Suppressor macrophage treated with lipopolysaccharide for 1 hour (primary cell): ENCODE measurements at places on chromosomes 1 and 21.

DNA sequence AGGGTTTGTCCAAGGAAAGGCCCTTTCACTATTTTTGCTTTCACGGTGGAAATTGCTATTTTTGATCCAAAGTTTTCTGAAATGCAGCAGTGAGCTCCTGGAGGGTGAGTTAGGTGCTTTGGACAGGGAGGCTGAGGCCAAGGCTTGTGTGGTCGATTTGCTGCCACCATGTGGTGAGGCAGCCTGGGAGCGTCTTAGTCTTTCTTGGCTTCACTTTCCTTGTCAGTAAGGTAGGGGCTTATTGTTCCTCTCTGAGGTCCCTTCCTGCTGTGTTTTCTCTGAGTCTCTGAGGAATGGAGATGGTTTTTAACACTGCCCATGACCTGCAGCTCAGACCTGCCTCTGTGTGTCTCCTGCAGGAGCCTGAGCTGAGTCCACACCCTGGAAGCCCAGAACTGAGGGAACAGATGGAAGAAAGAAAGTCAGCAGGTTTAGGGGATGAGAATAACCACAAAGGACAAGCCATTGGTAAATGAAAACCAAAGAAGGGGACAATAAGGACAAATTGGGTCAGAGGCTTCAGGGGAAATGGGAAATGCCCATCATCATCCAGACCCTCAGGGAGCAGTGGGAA is 20.1 kb upstream of the S100A10 start:
- DNase-seq: peak; percentile 72

DNA sequence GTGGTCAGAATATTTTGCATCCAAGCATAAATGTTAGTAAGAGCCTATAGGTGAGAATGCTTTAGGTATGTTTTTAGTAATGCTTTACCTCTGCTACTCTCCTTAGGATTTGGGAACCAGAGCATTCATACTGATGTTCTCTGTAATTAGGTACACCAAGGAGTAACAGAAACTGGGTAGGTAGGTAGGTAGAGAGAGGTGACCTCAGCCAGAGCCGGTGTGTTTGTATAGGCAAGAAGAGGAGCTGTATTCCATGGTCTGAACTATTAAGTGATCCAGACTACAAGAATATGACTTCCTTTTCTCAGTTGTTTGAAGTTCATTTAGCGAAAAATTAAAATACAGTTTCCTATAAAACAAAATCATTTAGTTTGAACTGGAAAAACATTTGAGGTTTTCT is 108.5 kb downstream of the SDCCAG8 start:
- DNase-seq: no peak

GRCh38 chr1:66468722-66469121 is 65.2 kb upstream of the SGIP1 start:
- no peak for DNase-seq

DNA sequence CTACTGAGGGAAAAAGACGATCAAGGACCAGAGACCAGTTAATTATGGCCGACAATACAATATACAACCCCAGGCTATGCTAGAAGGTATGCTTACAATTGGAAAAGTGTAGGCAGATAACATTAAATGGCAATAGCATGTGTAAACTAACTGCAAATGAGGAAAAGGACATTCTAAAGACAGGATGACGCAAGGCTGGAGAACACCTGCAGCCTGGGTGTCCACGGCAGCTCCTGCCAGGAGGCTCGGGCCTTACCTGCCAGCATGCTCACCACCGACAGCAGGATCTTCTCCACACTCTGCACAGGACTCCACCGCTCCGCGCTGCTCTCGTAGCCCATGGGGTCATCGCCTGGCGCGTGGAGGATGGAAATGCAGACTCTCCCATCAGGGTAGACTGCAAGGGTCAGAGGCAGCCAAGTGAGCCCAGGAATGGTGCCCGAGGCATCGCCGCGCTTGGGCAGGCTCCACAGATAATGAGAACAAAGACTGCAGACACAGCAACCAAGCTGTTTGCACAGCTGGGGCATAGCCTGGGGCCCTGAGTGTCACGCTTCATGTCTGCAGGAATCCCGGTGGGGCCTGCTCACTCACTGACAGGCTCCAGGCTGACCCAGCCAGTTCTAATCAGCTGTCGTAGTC is 28.2 kb downstream of the UBE2G2 start:
- no peak for DNase-seq

- DNase-seq: no peak
These were observed 42.9 kb downstream of the CRYAA start for GRCh38 chr21:43211760-43212115.

DNA sequence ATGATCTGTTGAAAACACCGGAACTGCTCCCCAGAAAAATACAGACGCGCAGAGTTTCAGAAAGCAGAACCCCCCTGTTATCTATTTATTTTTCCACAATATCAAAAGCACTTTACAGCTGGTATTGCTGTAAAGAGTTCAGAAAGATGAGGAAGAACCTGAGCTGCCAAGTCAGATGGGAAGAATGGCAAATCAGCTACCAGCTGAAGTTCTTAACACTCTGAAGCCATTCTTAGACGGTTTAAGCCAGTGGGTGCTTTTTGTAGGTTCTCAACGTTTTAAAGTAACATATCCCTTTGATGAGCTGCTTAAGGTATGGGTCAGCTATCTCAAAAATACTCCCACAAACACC is 714 bp upstream of the AKIRIN1 start:
- peak; percentile 21 for DNase-seq

- no peak for DNase-seq
These were observed 82.3 kb downstream of the SSBP3 start for GRCh38 chr1:54323921-54324250.

DNA sequence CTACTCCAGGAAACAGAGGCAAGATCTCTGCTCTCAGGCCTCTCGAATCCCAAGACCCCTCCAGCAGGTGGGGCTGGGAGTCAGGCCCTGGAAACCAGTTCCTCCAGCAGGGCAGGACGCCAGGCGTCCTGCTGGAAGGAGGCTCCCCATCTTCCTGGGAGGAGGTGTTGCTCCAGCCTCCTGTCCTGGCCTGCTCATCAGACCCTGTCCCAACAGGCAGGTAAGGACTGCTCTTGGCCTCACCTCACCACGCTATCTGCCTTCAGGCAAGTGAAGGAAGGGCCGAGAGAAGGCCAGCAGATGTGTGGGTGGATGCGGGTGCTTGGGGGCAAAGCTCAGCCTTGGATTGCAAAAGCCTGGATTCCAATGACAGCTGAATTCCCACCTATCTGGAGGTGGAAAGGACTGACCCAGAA is 82.9 kb downstream of the SSBP3 start:
- DNase-seq: no peak

GRCh38 chr1:60055336-60055735 is 18.2 kb downstream of the C1orf87 start:
- no peak for DNase-seq

DNA sequence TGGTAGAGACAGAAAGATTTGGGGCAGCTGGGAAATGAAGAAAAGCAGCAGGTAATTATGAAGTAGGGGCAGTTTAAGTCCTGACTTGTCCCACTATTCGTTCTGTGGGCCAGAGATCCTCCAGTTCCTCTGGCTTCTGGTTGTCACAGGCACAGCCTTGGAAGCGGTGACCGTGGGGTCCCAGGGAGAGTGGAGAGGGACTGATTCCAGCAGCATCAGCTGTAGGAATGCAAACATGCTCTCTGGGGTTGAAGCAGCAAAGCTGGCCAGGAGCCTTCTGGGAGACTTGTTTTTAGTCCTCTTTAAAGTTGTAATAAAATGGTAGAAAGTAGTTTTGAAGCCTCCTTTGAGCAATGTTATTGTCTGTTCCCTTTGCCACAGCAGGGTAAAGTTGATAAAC is 488.0 kb downstream of the LMO4 start:
- no peak for DNase-seq

- DNase-seq: no peak
These were observed 100.8 kb downstream of the DMRTB1 start for GRCh38 chr1:53559854-53560580.

- DNase-seq: peak; percentile 18
These were observed 27.1 kb upstream of the VTCN1 start for GRCh38 chr1:117237726-117238381.

DNA sequence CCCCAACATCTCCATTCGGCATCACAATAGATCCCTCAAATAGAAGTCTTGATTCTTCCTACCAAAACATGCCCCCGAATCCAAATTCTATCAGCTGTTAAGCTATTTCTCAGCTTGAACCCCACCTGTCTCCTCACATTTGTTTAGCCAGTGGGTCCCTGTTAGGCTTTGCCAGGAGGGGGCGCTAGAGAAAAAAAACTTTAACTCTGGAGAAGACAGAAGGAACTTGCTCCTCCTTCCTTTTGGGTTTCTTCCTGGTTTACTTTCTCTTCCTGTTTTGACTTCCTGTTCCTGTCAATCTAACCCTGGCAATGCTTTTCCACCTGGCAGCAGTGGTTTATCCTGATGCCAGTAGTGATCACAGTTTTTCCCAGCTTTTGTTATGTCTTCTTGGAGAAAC is 95.6 kb upstream of the KCNK1 start:
- DNase-seq: peak; percentile 31

GRCh38 chr1:71885171-71885570 is 397.2 kb downstream of the NEGR1 start:
- DNase-seq: no peak

- no peak for DNase-seq
These were observed 8.5 kb downstream of the GPBP1L1 start for GRCh38 chr1:45677751-45678245.

DNA sequence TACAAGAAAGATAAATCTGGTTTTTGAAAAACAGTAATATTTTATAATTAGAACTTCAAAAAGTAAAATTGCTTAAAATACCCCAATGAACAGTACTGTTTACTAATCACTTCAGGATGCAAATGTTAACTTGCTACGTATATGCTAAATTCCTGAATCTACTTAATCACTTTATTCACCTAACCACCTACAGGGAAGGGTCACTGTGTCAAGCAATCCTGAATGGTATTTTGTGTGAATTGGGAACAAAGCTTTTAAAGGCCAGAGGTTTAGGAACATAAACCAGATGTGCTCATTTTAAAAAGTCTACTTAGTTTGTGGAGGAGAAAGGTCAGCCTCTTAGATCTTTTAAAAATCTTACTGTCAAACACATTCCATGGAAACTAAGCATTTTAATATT is 1143.0 kb upstream of the ADGRL2 start:
- DNase-seq: no peak

- DNase-seq: no peak
These were observed 8.0 kb upstream of the MYBPHL start for GRCh38 chr1:109314795-109315194.
